ENCODE measurements at places on chromosomes 2 and 18.

DNA sequence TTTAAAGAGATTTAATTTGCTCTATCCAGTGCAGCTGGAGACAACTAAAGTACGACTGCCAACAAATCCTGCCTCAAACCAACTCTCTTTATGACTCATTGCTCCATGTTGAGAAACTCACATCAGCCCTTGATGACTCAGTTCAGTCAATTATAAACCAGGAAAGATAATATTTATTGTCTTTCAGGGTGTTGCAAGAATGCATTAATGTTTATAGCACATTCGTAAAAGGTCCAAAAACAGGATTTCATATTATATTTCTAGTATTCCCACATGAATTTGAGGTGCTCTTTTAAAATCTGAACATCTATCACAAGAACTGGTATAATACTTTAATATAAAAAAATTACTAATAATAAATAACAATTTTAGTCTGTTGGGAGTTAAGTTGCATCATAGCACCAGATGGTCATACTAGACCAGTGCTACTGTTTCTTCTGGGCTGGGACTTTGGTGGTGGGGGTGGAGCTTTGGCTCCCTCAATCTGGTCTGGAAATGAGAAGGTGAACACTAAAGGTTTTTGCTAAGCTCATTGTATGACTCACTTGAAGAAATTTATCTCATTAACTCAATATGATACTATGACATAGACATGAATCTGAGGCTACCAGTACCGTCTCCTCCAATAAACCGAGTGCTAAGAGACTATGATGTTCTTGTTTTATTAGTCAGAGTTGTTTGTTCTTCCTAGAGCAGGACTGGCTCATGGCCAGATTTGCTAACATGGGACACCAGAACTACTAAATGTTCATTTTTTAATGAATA, 26.6 kb upstream of the MAP3K20 start:
- peak; percentile 29 for DNase-seq

DNA sequence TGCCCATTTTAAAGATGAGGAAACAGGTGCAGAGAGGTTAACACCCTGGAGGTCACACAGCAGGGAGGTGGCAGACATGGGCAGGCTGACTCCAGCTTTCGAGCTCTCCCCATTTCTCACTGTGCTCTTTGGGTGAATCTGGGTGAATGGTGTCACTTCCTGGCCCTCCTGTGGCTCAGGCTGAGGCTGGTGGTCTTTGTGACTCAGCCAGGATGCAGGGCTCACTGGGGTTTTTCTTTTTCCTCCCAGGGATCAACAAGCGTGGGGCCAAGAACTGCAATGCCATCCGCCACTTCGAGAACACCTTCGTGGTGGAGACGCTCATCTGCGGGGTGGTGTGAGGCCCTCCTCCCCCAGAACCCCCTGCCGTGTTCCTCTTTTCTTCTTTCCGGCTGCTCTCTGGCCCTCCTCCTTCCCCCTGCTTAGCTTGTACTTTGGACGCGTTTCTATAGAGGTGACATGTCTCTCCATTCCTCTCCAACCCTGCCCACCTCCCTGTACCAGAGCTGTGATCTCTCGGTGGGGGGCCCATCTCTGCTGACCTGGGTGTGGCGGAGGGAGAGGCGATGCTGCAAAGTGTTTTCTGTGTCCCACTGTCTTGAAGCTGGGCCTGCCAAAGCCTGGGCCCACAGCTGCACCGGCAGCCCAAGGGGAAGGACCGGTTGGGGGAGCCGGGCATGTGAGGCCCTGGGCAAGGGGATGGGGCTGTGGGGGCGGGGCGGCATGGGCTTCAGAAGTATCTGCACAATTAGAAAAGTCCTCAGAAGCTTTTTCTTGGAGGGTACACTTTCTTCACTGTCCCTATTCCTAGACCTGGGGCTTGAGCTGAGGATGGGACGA, 13.2 kb downstream of the ITM2C start:
- DNase-seq = no peak

- DNase-seq = no peak
These were observed 610.5 kb upstream of the LRRTM4 start for GRCh38 chr2:78132391-78133370.

DNA sequence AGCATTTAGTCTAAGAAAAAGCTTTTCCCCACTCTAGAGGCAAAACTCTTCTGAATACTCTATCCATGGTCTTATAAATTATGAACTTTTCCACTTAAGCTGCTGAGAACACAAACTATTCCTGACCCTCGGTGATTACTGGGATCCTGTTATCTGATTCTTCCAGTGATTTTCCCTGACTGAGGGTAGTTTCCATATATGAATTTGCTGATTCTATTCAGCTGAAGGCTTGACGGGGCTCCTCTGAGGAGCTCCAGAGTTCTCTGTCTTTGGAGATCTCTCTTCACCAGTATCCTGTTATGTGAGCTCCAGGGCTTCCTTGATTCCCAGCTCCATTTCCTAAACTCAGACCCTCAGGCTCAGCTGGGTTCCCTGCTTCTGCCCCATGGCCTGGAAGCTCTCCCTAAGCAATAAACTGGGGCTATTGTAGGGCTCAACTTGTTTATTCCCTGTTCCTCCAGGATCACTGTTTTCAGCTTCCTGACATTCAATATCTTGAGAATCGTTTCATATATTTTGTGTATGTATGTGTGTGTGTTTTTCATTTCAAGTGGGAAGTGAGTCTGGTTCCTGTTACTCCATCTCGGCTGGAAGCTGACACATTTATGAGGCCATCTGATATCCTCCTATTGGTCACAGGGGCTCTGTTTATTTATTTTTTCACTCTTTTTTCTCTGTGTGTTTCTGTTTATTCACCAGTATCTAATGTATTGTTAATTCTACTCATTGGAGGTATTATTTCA, 78.2 kb downstream of the ARHGAP28 start:
- DNase-seq = no peak

- DNase-seq = no peak
These were observed 5.9 kb upstream of the MYCN start for GRCh38 chr2:15934291-15934945.

GRCh38 chr2:2762166-2762908, 431.3 kb upstream of the MYT1L start:
- DNase-seq = no peak

DNA sequence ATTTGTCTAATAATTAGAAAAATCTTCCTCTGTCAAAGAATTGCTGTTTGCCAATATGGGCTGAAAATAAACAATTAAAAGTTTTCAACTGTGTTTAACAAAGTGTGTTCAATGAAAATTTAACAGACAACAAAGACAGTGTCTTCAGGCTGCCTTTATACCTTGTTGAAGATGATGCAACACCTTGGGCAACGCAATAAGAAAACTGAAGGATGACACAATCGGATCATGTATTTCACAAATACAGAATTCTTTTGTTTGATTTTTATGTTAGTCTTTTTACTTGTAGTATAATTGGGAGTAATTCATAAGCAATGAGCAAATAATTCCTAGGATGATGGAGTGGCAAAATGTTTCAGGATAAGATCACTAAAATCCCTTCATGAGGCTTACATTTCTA, 27.8 kb downstream of the CHN1 start:
- no peak for DNase-seq

- DNase-seq = no peak
These were observed 42.3 kb downstream of the RPRD1A start for GRCh38 chr18:36025025-36025424.

- no peak for DNase-seq
These were observed 325.5 kb downstream of the IRS1 start for GRCh38 chr2:226474131-226474530.

DNA sequence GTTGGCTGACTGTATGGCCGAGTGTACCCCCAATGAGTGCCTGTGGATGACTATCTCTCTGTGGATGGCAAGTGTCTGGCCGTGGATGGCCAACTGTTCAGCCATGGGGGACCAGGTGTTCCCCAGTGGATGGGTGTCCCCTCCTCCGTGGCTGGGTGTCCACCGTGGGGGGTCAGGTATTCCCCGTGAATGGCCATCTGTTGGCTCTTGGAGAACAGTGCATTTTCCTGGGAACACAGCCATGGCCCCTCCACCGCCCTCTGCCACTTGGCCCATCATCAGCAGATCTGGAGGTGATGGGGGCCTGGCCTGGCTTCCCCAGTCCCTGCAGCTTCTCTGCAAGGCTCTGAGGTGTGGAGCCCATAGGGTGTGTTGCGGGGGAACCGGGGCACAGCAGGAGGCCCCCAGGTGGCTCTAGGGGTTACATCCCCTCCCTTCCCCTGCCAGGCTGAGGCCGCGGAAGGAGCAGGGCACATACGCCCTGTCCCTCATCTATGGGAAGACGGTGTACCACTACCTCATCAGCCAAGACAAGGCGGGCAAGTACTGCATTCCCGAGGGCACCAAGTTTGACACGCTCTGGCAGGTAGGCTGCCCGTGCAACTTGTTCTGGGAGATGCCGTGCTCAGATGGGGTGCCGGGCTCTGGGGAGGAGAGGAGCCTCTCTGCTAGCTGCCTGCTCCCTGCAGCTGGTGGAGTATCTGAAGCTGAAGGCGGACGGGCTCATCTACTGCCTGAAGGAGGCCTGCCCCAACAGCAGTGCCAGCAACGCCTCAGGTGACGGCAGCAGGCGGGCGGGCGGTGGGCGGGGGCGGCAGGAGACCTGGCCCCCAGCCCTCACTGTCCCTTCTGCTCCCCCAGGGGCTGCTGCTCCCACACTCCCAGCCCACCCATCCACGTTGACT, 19.3 kb downstream of the ZAP70 start:
- no peak for DNase-seq

GRCh38 chr2:128448331-128449225, 129.9 kb upstream of the HS6ST1 start:
- no peak for DNase-seq

GRCh38 chr2:175476948-175477347, 295.4 kb upstream of the ATP5MC3 start:
- DNase-seq = no peak

GRCh38 chr2:38598991-38599295, 3.8 kb downstream of the HNRNPLL start:
- no peak for DNase-seq

GRCh38 chr2:181198183-181198864, 217.9 kb downstream of the UBE2E3 start:
- DNase-seq = no peak

GRCh38 chr2:112876971-112877361, 34.0 kb upstream of the IL37 start:
- DNase-seq = no peak

DNA sequence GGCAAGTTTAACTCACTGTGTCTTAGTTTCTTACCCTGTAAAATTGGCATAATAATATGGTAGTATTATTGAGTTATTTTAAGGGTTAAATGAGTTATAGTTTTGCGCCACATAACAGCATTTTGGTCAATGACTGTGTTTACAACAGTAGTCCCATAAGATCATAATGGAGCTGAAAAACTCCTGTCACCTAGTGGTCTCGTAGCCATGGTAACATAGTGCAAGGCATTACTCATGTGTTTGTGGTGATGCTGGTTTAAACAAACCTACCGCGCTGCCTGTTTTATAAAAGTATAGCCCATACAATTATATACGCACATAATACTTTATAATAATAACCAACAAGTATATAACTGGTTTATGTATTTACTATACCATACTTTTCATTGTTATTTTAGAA, 15.8 kb downstream of the UNC80 start:
- no peak for DNase-seq

DNA sequence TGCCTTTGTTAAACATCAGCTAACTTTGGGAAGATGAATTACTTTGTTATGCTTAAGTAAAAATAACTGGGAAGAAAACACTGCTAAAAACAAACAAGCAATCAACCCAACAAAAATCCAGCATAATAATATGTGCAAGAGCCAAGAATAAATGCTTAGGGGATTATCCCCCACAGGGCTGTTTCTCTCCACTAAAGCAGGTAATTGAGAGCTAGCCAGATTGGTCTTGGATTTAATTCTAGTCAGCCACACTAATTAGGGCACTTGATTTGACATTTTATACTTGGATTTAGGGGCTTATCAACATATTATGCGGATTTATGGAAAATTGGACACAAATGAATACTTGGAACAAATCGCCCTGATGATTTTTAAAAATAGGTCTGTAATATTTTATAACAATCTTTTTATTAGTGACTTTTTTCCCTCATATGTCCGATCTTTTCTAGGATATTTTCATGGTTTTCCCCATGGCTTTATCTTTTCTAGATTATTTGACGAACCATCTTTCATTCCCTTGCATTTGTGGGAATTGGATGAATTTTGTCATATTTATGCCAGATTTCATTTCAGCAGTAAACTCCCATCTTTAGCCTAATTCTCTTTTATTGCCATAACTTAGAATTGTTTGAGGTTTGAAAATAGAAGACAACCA, 199.1 kb upstream of the NXPH2 start:
- no peak for DNase-seq

DNA sequence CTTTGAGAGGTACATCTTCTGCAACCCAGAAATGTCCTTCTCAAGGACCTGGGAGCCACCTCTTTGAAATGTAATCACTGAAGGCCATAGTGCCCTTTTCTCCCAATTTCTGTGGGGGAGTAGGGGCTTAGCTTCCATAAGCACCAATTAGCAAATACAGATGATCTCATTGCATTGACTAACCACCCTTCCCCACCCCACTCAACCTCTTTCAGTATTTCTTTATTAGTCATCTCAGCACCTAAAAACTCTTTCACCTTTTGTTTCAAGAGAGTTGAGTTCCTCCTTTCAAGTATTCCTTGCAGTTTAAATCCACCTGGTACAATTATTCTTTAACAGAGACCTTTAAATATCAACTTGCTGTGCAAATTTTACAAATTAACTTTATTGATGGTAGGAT, 1011.8 kb upstream of the CDH2 start:
- no peak for DNase-seq

DNA sequence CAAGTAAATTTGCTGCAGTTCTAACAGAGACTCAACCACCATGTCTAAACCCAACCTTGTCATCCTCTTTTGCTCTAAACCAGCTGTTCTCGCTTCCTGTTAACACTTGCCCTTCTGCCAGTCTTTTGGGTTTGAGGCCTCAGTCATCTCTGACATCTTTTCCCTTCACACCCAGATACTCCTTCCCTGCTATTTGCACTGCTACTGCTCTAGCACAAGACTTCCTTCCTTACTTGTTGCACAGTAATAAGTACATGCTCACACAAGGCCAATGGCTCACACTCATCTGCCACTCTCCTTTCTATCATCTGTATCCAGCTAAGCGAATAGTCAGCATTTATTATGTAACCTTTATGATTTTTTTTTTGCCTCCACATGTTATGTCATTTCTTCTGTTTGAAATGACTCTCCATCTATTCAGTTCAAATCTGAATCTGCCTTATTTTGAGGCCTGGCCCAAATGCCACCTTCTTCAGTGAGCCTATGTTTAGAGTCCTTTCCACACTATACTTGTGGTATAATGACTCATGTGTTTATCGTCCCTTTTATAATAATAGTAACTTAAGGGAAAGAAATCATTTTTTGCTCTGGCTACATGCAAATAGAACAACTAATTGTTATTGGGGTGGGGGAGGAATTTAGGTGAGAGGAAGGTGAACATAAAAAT, 22.5 kb upstream of the CDKL4 start:
- peak; percentile 24 for DNase-seq

GRCh38 chr2:164812378-164812777, 29.2 kb downstream of the COBLL1 start:
- no peak for DNase-seq

DNA sequence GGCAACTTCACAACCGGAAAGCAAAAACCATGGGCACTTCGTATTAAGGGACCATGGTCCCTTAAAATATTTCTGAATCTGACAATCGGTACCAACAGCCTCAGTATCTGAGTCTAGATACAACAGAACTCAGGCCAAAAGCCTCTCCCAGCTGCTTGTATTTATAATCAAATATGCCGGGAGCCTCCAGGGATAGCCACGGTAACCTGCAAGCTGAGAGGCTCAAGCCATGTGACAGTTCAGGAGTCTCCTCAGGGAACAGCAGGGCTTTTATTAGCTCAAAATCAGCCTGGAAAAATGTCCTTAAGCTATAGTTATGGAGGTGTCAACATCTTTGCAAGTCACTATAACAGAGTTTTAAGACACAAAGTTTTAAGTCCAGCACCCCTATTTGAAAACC, 352.8 kb upstream of the GYPC start:
- no peak for DNase-seq

Data from GM10248 (cell line).